ENCODE measurements at places on chromosomes 6 and 20.

DNA sequence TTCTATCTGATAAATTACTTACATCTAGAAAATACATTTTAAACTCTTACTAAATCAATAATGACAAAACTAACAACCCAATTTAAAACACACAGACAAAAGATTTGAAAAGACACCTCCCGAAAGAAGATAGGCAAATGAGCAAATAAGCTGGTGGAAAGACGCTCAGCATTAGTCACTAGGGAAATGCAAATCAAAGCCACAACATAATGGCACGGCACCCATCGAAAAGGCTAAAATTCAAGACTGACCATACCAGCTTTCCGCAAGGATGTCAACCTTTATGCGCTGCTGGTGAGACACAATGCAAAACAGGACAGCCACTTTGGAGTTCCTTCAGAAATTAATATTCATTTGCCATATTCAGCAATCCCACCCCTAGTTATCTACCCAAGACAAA is 25.9 kb downstream of the TAF4 start:
- no peak for DNase-seq

GRCh38 chr6:128412680-128413079 is 107.7 kb downstream of the PTPRK start:
- no peak for DNase-seq

DNA sequence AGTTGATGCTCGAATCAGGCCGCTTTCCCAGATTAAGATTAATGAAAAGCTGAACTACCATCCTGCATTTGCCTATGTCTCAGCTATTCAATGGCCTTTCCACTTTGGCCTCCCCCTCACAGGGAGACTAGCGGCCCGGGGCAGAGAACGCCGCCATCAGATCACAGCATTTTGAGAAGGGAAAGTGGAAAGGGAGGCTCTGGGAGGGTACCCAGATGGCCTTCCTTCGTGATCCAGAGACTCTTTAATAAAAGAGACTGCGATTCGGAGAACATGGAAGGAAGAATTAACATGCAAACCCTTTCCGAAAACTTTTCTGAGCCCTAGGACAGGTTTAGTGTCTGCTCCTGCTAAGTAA is 533 bp downstream of the MRPS18A start:
- DNase-seq, result no peak

DNA sequence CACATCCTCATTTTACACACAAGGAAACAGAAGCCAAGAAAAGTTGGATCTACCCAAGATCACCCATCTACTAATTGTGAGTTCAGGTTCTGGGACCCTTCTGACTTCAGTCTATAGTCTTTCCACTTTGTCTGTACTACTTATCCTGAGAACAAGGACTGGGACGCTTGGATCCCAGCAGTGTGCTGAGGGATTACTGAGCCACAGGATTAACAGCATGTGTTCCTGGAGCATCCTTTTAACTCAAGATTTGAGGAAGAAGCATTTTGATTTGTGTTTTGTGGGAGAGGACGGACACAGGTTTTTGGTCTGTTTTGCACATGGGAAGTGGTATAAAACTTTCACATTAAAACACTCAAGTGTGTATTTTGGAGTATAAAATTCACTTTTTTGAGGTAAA is 4.4 kb downstream of the ENPP4 start:
- DNase-seq, result no peak

Data from endothelial cell (in vitro differentiated cells).